Vagina (tissue), 2 donors: ENCODE measurements at places on chromosomes 4 and X.

GRCh38 chrX:32084757-32085156 is 1012.9 kb upstream of the FTHL17 start:
- DNase-seq: no peak

GRCh38 chrX:136752796-136753195 is 27.9 kb downstream of the ARHGEF6 start:
- no peak for DNase-seq

DNA sequence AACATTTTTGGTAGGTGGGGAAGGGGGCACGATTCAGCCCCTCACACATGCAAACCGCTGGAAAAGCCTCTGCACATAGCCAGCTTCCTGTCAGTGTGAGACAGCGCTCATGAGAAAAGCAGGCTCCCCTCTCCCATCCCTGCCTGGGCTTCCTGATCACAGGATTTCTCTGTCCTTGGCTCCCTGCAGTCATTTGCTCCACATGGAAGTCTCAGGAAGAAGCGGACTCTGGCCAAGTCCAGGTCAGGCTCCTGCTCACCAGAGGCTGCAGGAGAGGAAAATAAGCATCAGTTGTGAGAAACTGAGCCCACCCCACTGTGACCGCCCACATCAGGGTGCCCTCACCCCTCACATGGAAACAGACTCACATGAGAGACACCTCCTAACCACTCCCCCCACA is 664.3 kb upstream of the TENM3 start:
- no peak for DNase-seq

DNA sequence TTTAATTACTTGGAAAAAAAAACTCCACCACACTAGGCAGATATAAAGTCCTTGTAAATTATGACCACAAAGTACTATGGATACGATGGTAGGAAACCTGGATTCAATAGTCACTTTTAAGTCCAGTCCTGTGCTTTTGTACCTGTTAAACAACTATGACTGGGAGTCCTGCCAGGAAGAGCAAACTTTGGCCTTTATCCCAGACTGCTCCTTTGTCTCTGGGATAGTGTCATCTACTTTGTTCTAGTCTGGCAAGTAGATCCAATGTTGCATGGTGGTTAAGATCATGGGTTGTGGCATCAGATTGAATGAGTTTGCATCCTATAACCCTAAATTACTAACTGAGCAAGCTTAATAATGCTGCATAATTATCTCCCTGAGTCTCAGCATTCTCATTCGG is 175.3 kb upstream of the FGF13 start:
- no peak for DNase-seq

- no peak for DNase-seq
Measured at GRCh38 chrX:66680451-66680850, 41.6 kb upstream of the EDA2R start.

- no peak for DNase-seq
Measured at GRCh38 chr4:85218756-85219155, 252.3 kb upstream of the WDFY3 start.
